GM12878 (cell line): ENCODE measurements at places on chromosomes 6 and 20. TPM values are rescaled to one million over a fixed set of nuclear protein-coding genes. Genes with fewer than 3 reads are reported as not detected.

The TNFRSF6B gene
- not detected in 2 replicates for total RNA-seq

The RIPOR2 gene
- total RNA-seq, result 37.9 and 41.1 TPM in 2 replicates

The OPN5 gene
- not detected in 2 replicates for total RNA-seq

The ACSS1 gene
- total RNA-seq, result 44.4 and 44.9 TPM in 2 replicates

The HLA-DQA2 gene
- total RNA-seq, result 24.2 and 26.5 TPM in 2 replicates

The PTK6 gene
- total RNA-seq, result 0.21 and 0.24 TPM in 2 replicates

The SIRPD gene
- total RNA-seq, result 0.51 and 1.1 TPM in 2 replicates
